Activated CD8-positive, alpha-beta T cell treated with anti-CD3 and anti-CD28 coated beads for 36 hours (primary cell): ENCODE measurements at places on chromosomes 1 and 21.
A peak's percentile ranks its signal among the peaks of the same experiment; 100 is the strongest.

DNA sequence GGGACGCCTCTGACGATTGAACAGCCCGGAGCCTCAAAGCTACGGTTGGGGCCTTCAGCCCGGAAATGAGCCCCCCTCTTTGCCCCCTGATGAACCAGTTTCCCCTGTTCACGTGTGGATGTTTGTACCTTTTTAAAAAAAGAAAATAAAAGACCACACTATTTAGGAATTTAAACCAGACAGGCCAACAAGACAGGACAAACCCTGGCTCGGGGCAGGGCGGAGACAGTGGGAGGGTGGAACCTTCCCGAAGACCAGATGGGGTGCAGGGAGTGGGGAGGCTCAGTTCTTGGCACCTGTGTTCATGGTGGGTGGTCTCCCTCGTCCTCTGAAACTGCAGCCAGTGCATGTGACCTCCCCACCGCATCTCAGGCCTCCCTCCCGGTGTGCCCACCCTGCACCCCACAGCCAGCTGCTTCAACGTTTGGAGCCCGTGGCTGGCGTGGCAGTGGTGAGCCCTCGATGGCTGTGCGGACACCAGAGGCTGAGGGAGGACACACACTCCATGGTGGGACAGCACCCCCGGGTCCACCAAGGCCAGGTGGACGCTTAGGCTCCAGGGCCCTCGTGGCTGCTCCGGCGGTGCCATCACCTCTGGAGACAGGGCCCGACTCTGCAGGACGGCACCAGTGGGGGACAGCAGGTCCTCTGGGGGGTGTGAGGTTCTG, 45.6 kb downstream of the COL18A1 start:
- DNase-seq, result no peak

DNA sequence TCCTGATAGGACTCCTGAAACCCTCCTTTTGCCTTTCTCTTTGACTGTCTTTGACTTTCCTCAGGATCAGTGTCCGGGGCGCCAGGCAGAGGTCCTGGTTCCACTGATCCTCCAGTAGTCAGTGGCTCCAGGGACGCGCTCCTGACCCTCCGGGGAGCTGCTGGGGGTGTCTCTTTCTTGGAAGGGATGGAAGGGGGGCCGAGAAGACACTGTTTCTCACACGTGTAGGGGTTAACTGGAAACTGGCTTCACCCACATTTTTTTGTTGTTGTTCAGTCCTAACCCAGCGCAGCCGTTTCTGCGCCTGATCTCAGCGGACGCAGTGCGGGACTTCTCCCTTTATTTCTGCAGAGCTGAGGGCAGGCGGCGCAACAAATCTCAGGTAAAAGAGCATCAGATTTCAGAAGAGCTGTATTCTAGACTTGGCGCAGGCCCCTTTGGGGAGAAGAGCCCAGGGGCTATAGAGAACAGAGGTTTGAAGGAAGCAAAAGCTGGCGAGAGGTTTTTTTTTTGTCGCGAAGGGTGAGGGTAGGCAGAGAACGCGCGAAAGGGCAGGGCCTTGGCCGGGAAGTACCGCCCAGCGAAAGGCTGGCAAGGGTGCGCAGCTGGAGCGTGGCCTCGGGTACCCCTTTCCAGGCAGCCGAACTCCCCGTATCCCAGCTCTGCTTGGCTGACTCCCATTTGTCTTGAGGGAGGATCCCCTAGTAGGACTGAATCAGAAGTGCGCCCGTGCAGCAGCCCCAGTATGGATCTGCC, 4.3 kb upstream of the LHX9 start:
- DNase-seq, result no peak

GRCh38 chr1:60762911-60763310, 319.4 kb upstream of the NFIA start:
- DNase-seq, result no peak

DNA sequence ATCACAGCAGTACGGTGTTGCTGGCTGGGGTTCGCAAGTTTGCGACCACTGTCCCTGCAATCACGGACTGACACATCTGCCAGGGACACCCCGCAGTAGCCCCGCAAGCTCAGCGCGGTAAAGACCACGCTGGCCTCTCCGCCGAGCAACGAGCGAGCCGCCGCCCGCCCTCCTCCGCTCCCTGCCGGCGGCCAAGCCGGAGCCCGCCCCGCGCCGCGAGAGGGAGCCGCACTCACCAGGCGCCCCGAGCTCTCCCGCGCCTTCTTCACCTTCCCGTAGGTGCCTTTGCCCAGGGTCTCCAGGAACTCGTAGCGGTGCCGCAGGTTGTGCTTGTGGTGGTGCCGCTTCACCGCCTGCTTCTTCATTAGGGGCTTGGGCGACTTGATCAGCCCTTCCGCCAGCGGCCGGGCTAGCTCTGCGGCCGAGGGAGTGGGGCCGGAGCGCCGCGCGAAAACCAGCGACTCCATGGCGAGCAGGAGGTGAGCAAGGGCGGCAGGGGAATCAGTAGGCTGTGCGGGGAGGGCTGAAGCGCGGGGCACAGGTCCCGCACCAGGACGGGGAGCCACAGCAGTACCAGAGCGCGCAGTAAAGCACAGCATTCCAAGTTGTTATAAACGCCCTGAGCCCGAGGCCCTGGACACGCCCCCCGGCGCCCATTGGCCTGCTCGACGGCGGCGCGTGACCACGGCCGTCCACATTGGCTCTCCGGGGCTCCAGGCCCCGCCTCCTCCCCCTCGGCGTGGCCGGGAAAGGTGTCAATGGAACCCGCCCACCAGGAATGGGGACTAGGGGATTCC, at the start of gene NUAK2:
TSS of gene NUAK2 (minus strand) at position 584 of the 797 bp plus-strand sequence. CDS start at position 467, 117 bp downstream.
- DNase-seq, result peak; percentile 85

- no peak for DNase-seq
These were observed 72.2 kb upstream of the GADD45A start for GRCh38 chr1:67612788-67613241.

GRCh38 chr1:1136547-1137230, 20.8 kb upstream of the C1orf159 start:
- no peak for DNase-seq

GRCh38 chr1:226158983-226159382, 27.6 kb downstream of the ACBD3 start:
- DNase-seq, result no peak

- DNase-seq, result no peak
These were observed 29.5 kb downstream of the SZRD1 start for GRCh38 chr1:16396591-16396990.
